IMR-90 (cell line): ENCODE measurements at places on chromosomes 5 and 9. TPM values are rescaled to one million over a fixed set of nuclear protein-coding genes. Genes with fewer than 3 reads are reported as not detected.
A peak's percentile ranks its signal among the peaks of the same experiment; 100 is the strongest.

Gene PCDHB13
- 0.18 and 0.28 TPM in 2 replicates for total RNA-seq

Gene CNTFR
- not detected in 2 replicates for total RNA-seq

Gene AJM1
- 0.18 and 0.28 TPM in 2 replicates for total RNA-seq

Gene ADCY2
- total RNA-seq: not detected in 2 replicates

Gene ZNF462
- total RNA-seq: 16.1 and 18.8 TPM in 2 replicates

Gene SPARC
- total RNA-seq: 1,186 and 1,450 TPM in 2 replicates

Gene NEURL1B
- 1.8 and 1.9 TPM in 2 replicates for total RNA-seq

Gene VDAC1
- 365 and 423 TPM in 2 replicates for total RNA-seq

Gene VCAN
- total RNA-seq: 158 and 159 TPM in 2 replicates

Gene SUB1
- 19.5 and 90.5 TPM in 2 replicates for total RNA-seq

GRCh38 chr9:131290036-131290766 is 678 bp downstream of the PLPP7 start:
- DNase-seq: no peak

DNA sequence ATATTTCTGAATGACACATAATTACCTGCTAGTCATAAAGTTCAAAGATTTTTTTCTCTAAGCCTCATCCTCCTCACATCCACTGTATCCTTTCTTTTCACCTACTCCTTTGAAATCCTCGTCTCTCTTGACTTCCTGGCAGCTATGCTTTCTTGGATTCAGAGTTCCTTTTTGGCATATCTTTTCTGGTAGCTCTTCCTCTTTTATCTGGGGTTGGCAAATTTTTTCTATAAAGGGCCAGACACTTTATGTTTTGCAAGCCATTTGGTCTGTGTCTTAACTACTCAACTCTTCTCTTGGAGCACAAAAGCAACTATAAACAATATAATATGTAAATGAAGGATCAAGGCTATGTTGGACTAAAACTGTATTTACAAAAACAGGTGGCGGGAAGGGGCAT is 197.5 kb downstream of the KIAA0825 start:
- no peak for DNase-seq

- no peak for DNase-seq
These were observed 827.2 kb downstream of the MAT2B start for GRCh38 chr5:164332349-164333196.

- no peak for DNase-seq
These were observed 89.4 kb downstream of the BARX1 start for GRCh38 chr9:93865716-93866115.

DNA sequence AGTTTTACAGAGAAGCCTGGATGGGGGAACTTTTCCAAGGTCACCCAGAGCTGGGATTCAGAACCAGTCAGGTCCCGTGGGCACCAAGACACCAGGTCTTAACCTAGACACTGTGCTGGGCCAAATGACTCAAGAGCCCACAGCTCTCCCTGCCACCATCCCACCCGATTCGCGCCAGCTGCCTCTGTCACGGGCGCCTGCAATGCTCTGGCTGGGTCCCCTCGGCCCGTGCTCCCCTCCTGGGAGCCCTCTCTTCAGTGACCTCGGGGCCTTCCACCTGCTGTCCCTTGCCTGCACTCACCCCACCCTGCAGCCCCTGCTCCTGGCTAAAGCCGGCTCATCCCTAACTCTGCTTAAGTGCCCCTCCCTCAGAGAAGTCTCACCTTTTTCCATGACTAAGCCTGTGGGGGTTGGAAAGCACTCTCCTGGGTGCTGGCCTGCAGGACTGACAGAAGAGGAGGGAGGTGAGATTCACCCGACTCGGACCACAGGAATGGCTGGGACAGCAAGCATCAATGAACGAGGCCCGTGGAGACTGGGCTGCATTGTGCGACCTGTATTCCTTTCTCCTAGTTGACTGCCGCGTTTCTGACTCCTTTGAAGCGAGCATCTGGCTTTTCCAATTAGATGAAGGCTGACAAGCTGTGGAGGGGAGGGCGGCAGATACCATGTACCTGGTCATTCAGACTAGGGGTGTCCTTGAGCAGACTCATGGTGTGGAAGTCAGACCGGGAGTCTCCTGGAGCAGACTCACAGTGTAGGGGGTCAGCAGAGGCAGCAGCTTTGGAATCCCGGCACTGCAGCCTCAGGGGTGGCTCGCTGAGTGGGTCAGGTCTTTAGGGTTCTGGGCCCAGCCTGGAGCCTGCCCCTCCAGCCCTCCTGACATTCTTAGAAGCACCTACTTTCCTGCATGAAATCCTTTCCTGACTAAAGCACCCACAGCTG is 5.8 kb upstream of the IL4 start:
- DNase-seq: no peak

DNA sequence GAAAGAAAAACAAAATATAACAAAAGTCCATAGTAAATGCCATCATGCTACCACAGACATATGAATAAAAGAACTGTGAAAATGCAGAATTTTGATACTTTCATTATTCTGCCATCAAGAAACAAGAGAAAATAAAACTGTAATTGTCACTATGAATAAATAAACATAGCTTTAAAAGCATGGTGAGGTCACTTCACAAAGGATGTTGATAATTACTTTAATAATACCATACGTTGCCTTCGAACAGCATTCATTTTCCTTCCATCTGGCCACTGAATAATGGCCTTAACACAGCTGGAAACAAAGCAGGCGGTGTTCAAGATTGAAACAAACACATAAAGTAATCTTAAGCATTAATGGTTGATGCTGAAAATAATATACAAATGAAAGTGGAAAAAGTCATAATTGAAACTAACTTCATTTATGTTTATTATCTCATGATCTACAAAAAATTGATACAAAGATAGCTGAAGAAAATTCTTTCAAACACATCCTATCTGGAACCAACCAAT is 102.0 kb downstream of the AGTPBP1 start:
- no peak for DNase-seq

GRCh38 chr5:41852293-41852692 is 17.9 kb downstream of the OXCT1 start:
- no peak for DNase-seq

- no peak for DNase-seq
These were observed 2.0 kb downstream of the CTNNAL1 start for GRCh38 chr9:109011231-109011671.

DNA sequence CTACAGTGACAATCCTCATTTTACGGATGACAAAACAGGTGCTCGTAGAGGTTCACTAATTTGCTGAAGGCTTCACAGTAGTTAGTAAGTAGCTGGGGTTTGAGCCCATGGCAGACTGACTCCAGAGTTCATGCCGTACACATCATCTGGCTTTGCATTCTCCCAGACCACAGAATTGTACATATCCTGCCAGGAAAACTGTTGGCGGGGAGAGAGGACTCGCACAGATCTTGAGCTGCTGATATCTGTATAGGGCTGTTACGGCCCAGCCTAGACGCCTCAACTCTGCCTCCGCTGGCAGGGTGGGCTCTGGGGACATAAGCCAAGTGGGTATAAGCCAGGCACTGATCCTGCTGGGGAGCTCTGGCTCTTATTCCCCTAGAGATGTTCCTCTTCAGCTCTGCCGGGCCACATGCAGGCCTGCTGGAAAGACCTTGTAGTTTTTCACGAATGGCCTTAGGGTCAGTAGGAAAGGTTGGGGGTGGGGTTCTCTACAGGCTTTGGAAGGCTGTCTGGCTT is 16.3 kb downstream of the LARP1 start:
- DNase-seq: peak; percentile 92

DNA sequence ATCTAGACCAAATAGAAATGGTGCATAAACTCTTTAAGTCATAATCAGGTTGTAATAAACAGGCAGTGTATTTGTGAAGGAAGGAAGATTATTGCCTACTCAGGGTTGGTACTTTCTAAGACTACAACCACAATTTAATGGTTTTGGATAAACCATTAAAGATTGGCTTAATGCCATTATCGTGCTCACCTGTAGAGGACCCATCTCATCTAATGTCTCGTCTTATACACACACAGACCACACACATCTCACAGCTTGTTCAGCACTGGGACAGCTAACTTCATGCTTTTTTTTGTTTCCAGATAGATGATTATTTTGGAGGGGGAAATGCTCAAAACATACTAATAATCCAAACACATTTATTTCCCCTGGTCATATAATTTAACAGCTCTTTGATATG is 175.7 kb upstream of the SLC12A2 start:
- DNase-seq: no peak

DNA sequence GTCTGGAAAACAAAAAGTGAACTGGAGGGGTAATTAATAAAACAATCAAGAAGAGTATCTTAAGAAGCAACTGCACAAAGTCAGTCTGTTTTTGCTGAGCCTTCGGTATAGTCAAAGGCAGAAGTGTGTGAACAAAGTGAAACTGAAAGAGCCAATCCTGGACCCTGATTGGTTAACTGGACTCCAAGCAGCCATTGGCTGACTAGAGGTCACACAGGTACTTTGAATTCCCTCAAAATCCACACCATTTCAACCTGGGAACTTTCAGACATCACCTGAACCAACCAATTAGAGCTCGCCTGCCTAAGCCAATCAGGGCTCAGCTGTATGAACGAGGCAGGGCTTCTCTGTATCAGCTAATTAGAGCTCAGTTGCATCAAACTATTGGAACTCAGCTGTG is 286.7 kb downstream of the TLE4 start:
- DNase-seq: peak; percentile 17

DNA sequence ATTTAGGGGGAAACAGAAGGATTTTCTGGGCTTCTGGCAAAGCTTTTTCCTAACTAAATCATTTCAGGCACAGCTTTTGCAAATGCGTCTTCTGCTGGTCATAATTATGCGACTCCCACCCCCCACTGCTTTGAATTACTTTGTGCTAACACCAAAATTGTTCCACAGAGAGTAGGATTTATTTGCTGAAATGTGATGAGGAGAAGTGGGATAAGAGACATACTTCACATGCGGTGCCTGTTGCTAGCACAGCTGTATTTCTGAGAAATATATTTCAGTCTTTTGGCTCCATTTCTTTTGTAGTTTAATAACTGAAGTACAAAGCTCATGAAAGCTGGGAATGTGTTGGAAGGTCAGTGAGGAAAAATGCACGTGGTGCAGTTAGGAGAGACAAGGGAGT is 83.2 kb upstream of the TAS2R1 start:
- DNase-seq: no peak

GRCh38 chr5:130331332-130331731 is 427.1 kb downstream of the CHSY3 start:
- no peak for DNase-seq

DNA sequence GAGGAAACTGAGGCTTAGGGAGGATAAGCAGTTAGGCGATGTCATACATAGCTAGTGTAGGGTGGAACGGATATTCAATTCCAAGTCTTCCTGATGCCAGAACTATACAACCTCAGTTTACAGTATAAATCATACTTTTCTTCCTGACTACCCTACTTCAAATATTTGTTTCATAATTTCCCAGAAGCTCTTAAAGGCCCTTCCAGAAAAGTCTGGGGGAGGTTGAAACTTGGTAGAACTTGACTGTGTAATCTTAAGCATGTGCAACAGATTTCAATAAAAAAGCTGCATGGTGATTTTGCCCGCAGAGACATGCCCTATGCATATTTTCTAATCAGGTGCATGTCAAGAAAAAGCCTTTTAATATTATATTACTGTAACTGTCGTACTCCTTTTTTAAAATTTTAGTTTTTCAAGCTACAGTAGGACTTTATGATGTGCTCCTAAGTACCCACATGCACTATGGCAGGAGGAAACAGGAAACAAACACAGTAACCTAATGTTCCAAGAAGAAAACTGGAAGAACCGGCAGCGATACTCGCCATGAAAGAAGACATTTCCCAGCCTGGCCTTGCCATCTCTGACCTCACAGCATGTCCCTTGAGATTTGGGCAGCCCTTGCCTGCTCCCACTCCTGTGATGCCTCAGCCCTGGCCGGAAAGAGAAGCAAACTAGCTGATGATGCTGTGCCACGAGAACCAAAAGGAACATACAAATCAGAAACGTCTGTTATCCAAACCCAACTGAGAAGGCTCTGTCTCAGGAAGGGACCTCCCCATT is 266.0 kb downstream of the EFNA5 start:
- DNase-seq: no peak

DNA sequence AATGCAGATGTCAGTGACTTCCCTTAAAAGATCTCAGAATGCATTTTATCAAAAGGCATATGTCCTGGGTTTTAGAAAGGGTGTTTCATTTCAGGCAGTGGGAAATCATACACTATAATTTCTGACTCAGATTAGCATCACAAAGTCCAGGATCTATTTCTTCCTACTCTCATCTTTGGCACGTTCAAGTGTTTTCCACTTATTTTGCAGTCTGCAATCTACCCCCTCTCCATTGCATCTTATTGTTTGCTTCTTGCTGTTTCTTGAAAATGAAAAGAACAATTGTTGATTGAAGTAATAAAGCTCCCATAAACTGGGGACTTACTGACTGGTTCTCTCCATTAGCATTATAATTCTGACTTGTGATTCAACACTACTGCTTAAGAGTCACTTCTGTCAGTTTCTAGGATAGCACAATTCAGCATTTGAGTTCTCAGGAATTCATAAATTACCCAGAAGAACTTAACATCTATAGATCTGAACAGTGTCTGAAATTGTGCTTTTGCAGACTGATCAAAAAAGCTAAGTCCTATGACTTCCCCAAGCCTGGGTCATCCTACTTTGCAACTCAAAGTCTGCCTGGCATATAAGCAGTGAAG is 332.9 kb downstream of the RASEF start:
- no peak for DNase-seq

- no peak for DNase-seq
These were observed 83.7 kb upstream of the IL12B start for GRCh38 chr5:159414021-159414420.

DNA sequence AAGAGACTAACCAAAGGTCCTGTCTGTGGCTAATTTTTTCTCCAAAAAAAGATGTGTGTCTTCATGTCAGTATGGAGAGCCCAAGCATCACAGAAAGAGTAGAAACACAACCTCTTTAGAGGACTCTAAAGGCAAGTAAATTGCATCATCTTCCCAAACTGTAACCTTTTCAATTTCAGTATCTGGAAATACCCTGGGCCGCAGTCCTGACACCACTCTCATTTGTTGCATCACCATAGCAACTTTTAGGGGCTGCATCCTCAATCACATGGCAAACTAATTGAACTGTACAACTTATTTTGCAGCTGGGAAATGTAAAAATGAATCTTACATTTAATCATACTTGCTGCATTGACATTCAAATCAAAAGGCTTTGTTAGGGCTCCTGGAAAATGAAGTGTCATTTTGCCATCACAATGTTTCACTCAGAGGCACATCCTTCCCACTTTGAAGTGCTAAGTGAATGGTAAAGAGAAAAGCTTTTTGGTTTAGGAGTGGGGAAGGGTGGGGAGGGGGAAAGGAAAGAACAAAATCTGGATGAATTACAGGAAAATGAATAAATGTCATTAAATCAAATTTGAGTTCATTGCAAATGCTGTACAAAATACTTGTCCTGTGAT is 60.6 kb upstream of the GRIA1 start:
- DNase-seq: no peak

GRCh38 chr5:111968459-111968858 is 211.5 kb upstream of the NREP start:
- peak; percentile 36 for DNase-seq
